ENCODE measurements at places on chromosomes 13 and 19.

DNA sequence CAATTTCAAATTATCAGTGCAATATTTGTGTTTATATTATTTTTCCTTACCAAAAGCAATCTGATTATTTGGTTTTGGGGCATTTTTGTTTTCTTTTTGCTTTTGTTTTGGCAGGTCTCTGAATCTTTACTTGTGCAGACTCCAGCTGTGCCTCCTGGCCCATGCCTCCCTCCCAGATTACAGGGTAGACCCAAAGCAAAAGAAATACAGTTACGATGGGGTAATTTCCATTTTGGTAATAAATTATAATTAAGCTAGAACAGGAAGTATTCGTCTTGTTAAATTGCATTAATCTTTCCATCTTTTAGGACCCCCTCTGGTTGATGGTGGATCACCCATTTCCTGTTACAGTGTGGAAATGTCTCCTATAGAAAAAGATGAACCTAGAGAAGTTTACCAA, 29.2 kb upstream of the MLNR start:
- DNase-seq, result no peak

- DNase-seq, result no peak
These were observed 168.9 kb downstream of the PTPRS start for GRCh38 chr19:5171711-5172110.

GRCh38 chr19:39078436-39079200, 5.5 kb upstream of the ACP7 start:
- DNase-seq, result no peak

GRCh38 chr19:24052811-24053210, 34.2 kb upstream of the ZNF254 start:
- no peak for DNase-seq

DNA sequence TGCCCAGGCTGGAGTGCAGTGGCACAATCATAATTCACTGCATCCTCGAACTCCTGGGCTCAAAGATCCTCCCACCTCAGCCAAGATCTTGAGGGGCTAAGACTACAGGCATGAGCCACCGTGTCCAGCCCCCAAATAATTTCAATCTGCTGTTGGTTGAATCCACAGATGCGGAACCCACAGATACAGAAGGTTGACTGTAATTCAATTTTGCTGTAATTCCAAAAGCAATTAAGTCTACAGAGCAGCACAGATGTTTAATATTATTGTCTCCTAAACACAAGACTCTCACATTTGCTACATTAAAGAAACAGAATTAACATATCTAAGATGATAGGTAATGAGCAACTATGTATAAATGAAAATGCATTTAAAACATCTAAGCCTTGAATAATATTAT, 75.6 kb downstream of the MIPEP start:
- no peak for DNase-seq
